ENCODE measurements at places on chromosomes 7 and 10.

- no peak for DNase-seq
Observed at GRCh38 chr7:15687546-15688278, 1.2 kb upstream of the MEOX2 start.

DNA sequence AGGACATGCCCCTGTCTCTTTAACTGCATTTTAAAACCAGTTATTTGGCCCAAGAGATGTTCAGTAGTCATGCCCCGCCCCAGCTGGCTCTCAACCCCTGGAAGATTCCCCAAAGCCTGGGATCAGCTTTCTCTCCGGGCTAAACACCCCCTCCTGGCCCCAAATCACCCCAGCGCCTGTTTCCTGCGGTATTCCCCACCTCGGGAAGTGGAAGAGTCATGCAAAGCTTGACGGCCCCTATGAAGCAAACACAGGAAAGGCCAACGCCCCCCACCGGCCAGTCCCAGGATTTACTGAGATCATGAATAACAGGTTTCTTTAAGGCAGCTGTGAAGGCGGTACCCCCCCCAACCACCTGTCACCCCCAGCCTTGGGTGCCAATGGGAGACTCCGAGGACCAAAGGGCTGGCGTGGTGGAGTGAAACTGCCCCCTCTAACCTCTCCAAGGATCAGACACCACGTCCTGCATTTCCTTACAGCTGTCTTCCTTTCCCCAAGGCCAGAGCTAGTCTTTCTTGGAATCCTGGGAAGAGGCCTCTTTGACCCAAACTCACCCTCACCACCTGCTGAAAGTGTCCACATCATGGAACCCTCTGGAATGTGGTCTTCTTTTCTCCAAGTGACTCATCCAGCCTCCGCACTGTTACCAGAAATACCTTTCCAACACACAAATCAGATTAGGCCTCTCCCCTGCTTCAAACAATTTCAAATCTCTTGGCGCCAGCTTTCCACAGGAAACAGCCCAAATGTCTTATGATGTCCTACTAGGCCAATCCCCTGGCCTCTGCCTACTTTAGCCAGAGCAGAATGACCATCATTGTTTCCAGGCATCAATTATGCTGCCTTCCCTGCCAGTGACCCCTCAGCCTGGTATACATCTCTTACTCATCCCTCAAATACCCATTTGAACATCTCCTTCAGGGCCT lies 301.5 kb downstream of the ZEB1 start:
- no peak for DNase-seq

- DNase-seq, result no peak
Observed at GRCh38 chr7:7151285-7151684, 31.1 kb upstream of the C1GALT1 start.

- no peak for DNase-seq
Observed at GRCh38 chr7:47379629-47380324, 202.1 kb downstream of the TNS3 start.

- DNase-seq, result no peak
Observed at GRCh38 chr7:85896531-85896930, 709.7 kb upstream of the SEMA3D start.

DNA sequence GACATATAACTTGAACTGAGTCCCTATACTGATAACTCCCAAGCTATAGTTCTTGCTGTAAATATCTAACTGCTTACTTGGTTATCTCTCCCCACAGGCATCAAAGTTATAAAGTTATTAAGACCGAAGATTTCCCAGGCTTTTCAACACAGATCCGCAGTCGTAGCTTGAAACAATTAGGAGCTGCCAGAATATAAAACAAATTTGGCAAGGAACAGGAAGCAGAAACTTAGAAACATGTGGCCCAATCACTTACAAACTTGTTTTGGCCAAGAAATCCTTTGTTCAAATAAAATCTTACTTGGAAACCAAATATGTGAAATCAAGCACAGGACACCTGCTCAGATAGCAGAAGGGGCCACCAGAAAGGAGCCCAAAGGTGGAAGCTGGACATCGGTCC lies 9.0 kb downstream of the SLC16A12 start:
- no peak for DNase-seq

DNA sequence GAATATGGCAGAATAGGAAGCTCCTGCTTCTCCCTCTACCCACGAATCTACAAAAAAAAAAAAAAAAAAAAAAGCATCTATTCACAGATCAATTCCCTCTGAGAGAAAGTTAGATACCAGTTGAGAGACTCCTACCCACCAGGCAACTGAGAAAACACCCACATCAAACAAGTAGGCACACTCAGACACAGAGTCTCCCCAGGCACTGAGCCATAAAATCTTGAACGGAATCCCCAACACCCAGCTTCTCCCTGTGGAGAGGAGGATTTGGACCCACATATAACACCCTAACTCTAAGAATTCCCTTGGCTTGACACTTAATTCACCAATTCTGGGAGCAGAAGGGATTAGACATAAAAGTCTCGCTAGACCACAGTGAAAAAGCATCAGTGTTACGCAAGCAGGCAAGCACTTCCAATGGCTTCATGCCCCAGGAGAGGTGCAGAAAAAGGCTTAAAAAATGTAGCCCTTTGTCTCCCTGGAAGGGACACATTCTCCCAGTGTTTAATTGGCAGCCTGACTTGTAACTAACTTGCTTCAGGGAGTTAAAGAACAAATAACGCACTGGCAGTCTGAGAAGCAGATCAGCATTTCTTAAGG lies 192.2 kb downstream of the ELAPOR2 start:
- DNase-seq, result no peak

DNA sequence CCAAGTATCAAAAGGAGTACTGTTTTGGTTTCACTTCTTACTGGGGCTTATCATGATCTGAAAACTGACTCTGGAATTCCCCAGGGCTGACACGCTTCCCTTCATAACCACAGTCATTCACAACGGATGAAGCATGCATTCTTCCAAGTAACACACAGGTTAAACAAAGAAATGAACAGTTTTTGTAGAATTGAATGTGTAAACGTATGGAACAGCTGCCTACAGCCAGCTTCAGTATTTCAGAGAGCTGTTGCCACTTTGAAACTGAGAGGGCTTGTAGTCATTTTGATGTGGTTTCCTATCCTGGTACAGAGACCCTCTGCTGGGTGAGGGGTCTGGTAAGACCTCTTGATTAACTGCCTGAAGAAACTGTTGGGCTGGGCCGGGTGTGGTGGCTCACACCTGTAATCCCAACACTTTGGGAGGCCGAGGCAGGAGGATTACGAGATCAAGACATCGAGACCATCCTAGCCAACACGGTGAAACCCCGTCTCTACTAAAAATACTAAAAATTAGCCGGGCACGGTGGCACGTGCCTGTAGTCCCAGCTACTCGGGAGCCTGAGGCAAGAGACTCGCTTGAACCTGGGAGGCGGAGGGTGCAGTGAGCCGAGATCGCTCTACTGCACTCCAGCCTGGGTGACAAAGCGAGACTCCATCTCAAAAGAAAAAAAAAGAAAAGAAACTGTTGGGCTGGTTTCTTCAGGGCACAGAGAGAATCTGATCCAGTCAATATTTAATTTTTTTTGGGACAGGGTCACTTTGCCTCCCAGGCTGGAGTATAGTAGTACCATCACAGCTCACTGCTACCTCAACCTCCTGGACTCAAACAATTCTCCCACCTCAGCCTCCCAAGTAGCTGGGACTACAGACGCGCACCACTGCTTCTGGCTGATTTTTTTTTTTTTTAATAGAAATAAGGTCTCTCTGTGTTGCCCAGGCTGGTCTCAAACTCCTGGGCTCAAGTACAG lies 4.7 kb downstream of the NFE2L3 start:
- DNase-seq, result peak; percentile 85

DNA sequence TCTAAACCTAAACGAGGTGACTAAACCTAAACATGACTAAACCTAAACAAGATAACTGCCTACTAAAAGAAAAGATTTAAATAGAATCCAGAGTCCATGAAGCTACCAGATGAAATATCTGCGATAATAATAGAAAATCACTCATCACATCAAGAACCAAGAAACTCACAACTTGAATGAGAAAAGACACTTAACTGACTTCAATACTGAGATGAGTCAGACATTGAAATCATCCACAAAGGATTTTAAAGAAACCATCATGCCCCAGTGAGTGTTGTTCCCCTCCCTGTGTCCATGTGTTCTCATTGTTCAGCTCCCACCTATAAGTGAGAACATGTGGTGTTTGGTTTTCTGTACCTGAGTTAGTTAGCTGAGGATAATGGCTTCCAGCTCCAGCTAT lies 416.0 kb downstream of the CALN1 start:
- no peak for DNase-seq

DNA sequence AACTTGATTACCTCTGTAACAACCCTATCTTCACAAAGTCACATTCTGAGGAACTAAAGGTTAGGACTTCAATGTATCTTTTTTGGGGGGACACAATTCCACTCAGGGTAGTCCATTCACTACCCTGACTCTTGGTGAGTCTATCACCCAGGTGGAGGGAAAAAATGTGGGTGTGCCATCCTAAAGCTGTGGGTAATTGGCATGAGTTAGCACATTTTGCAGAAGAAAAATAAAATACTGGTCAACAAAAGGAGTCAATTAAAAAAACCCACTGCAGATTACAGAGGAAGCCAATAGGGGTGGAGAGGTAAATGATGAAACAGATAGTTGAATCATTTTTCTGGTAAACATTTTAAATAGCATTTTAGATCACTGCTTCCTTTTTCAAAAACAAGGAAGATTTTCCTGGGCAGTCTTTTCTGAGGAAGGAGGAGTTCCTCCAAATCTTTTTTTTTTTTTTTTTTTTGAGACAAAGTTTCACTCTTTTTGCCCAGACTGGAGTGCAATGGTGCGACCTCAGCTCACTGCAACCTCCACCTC lies 5.1 kb upstream of the BLVRA start:
- no peak for DNase-seq

DNA sequence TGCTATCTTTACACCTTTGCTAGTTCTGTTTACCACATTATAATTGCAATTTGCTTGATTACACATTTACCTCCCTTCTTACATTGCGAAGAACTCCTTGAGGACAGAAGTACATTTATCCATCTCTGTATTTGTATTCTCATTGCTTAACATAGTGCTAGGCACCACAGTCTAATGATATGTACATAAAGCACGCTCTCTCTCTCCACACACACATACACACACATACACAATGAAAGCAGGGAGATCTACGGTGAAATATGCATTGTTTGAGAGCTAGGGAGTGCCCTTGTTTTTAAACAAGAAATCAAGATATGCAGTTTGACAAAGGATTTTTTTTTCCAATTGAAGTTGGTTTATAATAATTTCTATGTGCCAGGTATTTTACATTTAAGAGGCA lies 148.7 kb downstream of the BMPER start:
- no peak for DNase-seq

DNA sequence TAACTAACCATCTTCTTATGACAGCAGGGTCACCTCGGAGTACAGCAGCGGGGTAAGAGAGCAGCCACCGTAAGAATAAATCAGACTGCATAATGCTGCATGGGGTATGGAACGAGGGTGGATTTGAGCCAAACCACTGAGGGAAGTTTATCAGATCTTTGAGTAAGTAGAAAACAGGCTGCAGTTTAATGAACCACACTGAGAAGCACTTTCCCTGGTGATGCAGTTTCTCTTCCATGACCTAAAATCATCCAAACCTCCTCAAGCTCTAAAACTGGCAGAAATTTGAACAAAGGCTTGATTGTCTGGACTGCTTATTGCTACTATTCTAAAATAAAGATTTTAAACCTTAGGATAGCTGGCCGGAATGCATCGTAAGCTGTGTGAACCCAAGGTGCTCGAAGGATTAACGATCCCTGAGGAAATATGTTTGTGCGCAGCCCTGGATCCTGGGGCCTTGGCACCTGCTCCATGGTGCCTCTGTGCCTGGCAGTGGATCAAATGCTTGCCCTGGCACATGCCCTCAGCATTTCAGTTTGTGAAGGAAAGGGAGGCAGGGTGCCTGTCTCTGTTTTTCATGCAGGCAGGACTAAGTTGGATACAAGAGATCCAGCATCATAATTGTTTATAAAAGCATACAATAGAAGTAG lies 322.7 kb downstream of the LHFPL3 start:
- no peak for DNase-seq

GRCh38 chr7:90411510-90411909 lies 8.2 kb downstream of the CLDN12 start:
- no peak for DNase-seq

GRCh38 chr7:151226560-151226874 lies 488 bp downstream of the ABCF2 start:
- DNase-seq, result no peak

DNA sequence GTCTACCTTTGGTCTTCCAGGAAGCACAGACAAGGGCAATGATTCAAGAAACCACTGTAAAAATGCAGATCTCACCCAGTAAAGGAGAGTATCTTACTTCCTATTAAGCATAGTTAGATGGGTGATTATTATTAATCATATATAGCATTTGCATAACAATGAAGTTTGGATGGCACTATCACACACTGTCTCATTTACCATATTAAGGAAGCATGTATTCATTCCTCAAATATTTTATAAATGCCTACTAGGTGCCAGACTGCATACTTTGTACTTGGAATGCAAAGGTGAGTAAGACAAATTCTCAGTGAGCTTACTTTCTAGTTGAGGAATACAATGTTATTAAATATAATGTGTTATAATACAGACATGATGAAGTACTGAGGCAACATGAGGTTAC lies 53.9 kb upstream of the SKAP2 start:
- DNase-seq, result no peak

GRCh38 chr7:84744385-84744784 lies 442.5 kb downstream of the SEMA3D start:
- no peak for DNase-seq

DNA sequence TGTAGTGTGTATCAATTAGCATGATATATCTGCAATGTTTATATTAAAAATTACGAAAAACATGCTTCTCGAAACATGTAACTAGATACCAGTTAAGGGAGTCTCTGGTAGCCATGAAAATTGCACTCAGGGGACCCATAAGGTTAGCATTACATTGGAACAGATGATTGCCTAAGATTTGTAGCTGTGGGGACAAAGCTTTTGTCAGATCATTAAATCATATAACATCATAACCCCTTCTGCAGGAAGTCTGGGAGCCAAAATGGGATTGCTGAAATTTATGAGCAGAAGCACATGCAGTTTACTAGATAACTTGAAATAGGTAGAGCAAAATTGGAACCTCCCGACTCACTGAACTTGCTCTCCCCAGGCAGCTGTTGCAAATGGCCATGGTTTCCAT lies 235.0 kb upstream of the IGFBP3 start:
- no peak for DNase-seq

GRCh38 chr7:42770114-42770513 lies 141.8 kb downstream of the C7orf25 start:
- no peak for DNase-seq

- DNase-seq, result no peak
Observed at GRCh38 chr10:112580267-112580666, 133.3 kb downstream of the VTI1A start.

DNA sequence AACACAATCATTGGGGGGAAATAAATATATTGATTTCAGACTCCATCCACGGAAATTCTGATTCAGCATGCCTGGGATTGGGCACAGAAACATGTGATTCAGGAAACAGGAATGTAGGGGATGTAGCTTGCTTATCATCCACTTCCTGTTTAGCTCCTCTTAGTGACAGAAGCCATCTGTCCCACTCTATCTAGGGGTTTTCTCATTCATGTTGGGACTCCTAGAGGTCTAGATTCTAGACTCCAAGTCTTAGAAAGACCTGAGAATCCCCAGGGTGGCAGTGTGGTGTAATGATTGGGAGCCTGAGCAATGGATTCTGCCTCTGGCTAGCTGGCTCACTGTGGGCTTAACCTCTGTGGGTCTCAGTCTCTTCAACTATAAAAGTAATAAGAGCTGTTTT lies 67.9 kb downstream of the CDK1 start:
- DNase-seq, result no peak
